ENCODE measurements at places on chromosomes 4 and X.

- peak; percentile 64 for DNase-seq
These were observed 17.4 kb downstream of the GALNT7 start for GRCh38 chr4:173185847-173186510.

DNA sequence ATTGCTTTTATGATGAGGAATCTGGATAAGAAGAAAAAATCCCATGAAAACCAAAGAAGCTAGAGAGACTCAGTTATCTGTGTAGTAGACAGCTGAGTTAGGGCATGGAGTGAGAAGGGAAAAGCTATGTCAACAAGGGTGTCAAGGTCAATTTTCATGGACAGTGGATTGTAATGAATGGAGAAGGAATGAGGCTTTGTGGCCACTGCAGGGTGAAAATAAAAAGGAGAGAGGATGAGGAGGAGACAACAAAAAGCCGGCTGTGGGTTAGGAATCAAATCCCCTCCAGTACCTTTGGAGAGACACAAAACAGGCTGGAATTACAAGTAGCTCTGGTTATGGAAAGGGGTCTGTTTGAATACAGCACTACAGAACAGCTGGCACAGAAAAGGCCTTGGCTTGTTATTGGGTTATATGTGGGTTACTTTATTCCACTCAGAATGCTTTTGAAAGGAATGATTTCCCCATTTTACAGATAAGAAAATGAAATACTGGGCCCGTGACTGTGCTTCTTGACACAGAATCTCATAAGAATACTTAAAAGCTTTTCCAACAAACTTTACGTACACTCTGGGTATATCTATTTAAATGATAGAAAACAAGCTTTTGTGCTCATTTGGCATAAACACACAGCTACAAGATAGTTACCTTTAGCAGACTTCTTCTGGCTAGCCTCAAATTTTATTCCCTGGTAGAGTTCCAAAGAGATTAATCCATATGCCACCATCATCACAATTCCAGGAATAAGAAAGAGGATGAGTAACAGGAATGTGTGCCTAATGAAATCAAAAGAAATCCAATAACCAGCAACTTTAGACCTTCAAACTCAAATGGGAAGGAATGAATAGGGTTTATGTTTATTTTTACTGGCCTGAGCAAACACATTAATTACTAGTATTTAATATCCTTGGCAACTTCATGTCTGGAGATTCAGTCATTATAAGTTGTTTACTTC, 7.5 kb downstream of the CCKAR start:
- no peak for DNase-seq

- no peak for DNase-seq
These were observed 196.8 kb upstream of the FSTL5 start for GRCh38 chr4:162360369-162361149.

GRCh38 chr4:73735231-73735630, 5.1 kb upstream of the CXCL8 start:
- DNase-seq, result peak; percentile 42

- no peak for DNase-seq
These were observed 85.9 kb upstream of the PAQR3 start for GRCh38 chr4:79025170-79025569.
